ENCODE measurements at places on chromosomes 13 and 19.

DNA sequence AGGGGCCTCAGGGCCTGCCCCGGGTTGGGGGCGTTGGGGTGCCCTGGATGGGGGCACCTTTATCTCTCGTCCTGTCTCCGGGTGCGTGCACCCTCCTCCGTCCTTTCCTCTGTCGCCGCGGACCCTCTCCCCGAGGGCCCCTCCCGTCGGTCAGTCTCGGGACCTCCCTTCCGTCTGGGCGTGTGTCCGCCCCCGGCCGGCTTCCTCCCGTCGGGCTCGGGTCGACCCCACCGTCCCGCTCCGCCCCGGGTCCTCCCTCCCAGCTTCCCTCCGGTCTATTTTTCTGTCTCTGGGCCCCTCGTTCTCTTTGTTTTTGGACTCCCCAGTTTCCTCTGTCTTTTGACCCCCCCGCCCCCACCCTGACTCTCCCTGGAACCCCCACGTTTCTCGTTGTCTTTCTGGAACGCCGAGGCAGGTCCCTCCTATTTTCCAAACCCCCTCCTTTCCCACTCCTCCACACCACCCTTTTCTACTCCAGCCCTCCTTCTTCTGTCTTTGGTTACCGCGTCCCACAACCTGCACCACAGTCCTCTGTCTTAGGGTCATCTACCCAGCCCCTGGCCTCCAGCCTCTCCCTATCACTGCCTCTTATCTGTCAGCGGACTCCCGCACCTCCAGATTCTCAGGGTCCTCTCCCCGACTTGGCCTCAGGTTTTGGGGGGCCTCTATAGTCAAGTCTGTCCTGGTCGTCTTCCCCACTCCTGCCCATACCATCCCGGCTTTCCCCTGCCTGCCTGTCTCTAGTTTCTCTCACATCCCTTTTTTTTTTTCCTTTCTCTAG lies 757 bp downstream of the EGLN2 start:
- no peaks in the 10 kb centered on the region for H3K27me3 ChIP-seq
- peaks cover 25% of the 10 kb centered on the region for H3K4me1 ChIP-seq
- peaks cover 48% of the 10 kb centered on the region for H3K36me3 ChIP-seq
- DNase-seq, result peak; percentile 35

DNA sequence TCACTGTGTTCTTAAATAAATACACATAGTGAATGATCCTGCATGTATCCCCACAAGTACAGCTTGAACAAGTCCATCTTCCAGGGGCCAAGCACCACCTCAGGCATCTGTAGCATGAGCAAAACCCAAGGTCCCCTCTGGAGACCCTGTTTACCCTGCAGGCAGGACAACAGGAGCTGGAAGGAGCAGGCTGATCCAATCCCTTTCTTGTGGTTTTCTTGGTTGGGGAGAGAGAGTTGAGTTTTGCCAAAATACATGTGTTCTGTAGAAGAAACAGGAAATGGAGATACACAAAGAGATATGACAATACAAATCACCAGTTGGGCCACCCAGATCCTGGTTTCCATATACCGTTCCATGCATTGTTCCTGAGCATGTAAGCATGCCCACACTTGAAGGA lies 92.8 kb downstream of the SHISA2 start:
- H3K36me3 ChIP-seq, result no peaks in the 10 kb centered on the region
- no peak overlapping the region for H3K4me3 ChIP-seq
- H3K27me3 ChIP-seq, result no peaks in the 10 kb centered on the region
- peaks cover 16% of the 10 kb centered on the region for H3K4me1 ChIP-seq

GRCh38 chr19:51076631-51077213 lies 6.0 kb downstream of the KLK14 start:
- H3K27ac ChIP-seq, result no peak overlapping the region
- DNase-seq, result no peak
- H3K36me3 ChIP-seq, result no peaks in the 10 kb centered on the region
- no peaks in the 10 kb centered on the region for H3K4me1 ChIP-seq

DNA sequence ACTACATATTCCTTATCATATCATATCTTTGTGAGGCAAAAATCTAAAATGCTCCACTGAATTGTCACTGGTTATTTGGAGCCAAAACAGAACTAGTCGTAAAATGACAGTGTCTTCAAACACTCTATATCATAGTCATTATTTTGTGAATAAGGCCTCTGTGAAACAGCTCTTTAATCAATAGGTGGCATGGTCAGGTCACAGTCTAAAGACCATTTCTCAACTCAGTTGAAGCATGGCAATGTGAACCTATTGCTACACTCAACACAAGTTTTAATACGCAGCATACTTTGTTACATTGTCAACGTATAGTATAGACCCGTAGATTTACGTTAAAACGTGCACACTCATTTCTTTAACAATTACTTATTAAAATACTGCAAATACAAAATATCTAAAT lies 131.3 kb upstream of the PCDH20 start:
- no peak overlapping the region for H3K27ac ChIP-seq
- no peak for DNase-seq
- no peaks in the 10 kb centered on the region for H3K4me1 ChIP-seq

GRCh38 chr13:48320891-48321510 lies 17.4 kb downstream of the RB1 start:
- no peaks in the 10 kb centered on the region for H3K4me1 ChIP-seq
- H3K36me3 ChIP-seq, result peaks cover 37% of the 10 kb centered on the region
- no peak overlapping the region for H3K27ac ChIP-seq
- no peaks in the 10 kb centered on the region for H3K27me3 ChIP-seq
- no peak overlapping the region for H3K4me3 ChIP-seq

DNA sequence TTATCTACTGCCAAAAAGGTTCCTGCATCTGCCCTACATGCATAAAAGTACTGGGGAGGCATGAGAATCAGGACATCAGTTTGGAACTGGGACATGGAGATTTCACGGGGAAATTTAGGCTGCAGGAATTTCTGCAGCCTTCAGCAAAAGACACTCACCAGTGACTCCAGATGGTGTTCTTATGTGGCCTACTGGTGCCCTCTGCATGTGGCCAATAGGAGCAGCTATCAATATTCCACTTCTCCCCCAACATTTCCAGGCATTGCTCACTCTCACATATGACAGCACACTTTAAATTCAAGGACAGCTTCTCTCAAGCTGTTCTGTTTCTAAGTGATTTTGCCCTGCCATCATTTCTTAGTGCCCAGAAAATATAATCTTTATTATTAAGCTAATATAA lies 570.5 kb upstream of the ARGLU1 start:
- no peaks in the 10 kb centered on the region for H3K4me1 ChIP-seq
- no peaks in the 10 kb centered on the region for H3K36me3 ChIP-seq
- no peak for DNase-seq
- H3K27me3 ChIP-seq, result peaks cover 12% of the 10 kb centered on the region
